ENCODE measurements at places on chromosomes 13 and 19.
A peak's percentile ranks its signal among the peaks of the same experiment; 100 is the strongest.

- no peak for DNase-seq
Observed at GRCh38 chr19:17580470-17581144, 25.2 kb downstream of the COLGALT1 start.

DNA sequence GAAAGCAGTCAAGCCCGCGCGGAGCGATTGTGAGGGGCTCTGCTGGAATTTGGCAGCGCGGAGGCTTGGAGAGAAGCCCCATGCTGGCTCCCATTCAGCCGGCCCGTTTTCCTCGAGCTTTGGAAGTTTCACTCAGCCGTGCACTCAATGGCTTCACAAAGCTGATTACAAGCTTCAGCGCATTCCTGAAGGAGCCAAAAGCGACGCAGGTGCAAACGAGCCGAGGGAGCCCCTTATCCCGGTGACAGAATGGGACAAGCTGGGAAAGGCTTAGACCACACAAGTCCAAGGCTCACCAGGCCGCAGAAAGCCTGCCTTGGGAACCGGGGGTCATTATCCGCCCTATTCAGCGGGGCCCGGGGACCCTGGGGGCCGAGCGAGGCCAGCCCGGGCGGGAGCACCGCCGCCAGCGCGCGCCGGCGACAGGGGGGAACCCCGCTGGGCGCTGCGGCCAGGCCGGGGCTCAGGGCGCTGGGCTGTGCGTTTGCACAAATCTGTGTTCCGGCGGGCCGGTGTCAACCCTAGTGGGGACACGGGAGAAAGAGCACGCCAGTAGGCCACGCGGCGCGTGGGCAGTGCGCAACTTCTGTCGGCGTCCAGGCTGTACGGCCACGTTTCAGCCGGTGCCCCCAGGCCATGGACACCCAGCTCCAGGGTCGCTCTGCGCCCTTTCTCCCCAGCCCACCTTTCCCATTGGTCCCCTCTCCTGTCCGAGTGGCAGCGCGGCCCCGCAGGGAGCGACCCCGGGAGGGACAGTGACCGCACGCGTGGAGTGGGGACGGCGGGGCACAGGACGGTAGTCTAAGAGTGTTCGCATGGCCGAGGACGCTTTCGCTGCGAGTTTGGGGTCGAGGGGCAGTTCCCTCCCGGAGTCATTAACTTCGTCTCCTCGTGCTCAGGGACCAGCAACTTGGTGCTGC, 37.3 kb downstream of the SOX1 start:
- DNase-seq: no peak

DNA sequence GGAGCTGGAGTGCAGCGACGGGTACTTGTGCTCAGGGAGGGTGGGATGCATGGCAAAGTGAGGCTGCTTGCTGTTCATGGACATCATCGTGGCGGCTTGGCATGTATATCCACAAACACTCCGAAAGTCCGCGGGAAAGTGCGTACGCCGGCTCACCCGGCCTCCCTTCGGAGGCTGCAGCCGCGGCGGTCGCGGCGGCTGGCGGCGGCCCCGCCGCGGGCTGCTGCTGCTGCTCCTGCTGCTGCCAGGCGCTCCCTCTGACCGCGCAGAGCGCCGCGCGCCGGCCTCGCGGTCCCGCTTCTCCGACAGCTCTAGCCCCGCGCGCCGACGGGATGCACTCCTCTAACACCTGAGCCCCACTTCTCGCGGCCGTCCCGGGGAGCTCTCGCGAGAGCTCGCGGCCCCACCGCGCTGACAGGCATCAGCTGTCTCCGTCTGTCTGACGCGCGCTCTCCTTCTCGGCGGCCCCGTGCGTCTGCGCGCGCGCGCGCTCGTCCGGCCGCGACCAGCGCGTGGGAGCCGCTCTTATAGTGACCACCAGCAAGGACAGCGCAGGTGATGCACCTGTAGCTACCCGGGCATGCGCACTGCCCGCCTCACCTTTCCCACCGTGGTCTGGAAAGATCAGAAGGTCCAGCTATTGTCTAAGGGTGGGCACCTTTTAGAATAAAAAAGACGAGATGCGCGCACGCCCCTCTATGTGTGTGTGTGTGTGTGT, at the start of gene POU4F1:
Gene POU4F1, minus strand, starts transcription at position 313 of the 718 bp plus-strand sequence. Its CDS starts 226 bp downstream, at position 87.
- no peak for DNase-seq

- DNase-seq: no peak
Observed at GRCh38 chr19:35204799-35205732, 23.5 kb downstream of the FAM187B start.

DNA sequence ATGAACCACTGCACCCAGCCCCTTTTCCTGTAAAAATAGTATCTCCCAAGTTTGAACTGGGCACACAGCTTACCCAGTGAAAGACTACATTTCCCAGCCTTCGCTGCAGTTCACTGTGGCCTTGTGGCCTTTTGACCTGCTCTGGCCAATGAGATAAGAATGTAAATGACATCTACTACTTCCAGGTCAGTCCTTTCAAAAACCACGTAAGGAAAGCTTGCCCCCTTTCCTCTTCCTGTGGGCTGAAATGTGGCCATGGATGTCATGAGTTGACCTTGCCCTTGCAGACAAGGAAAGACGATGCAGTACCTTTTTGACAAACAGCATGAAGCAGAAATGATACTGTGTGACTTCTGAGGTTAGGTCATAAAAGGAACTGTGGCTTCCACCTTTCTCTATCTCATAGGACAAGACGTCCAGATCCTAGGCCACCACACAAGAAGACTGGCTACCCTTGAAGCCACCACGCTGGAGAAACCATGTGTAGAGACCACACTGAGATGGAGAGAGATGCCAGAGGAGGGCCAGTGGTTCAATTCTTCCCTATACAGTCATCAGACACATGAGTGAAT, 19.9 kb downstream of the ACER1 start:
- no peak for DNase-seq

- DNase-seq: no peak
Observed at GRCh38 chr19:20247016-20247683, 80.1 kb downstream of the ZNF486 start.

GRCh38 chr13:72125561-72125960, 258.6 kb upstream of the DACH1 start:
- DNase-seq: no peak

GRCh38 chr13:41563341-41563983, 106.1 kb downstream of the RGCC start:
- DNase-seq: no peak

- no peak for DNase-seq
Observed at GRCh38 chr13:32211813-32212212, 103.3 kb downstream of the ZAR1L start.

DNA sequence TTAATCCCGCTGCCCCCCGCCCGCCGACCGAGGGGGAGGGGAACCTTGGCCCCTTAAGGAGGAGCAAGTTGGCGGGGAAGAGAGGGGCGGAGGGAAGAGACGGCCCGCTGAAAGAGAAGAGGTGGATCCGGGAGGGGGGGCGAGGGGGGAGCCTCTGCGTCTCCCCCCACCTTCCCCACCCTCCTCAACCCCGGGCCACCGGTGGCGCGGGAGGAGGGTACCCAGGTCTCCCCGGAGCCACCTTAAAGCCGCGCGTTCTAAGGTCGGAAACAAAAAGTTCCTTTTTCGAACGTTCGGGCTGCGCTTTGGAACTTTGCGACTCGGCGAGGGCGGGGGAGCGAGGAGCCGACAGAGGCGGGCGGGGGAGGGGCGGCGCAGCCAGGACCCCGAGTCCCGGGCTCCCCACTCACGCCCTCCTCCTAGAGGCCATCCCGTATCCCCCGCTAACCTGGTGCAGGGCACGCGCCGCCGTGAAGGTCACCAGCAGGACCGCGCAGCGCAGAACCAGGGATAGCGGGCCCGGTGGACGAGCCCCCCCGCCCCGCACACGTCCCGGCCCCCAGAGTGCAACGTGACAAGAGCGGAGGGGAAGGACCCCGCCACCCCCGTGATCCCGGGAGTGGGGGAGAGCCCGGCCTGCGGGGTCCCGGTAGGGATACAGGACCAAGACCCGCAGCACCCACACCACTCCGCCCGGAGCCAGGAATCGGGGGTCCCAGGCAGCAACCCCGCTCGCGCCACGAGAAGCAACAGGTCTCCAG, 659 bp downstream of the ERF start:
- peak; percentile 74 for DNase-seq

DNA sequence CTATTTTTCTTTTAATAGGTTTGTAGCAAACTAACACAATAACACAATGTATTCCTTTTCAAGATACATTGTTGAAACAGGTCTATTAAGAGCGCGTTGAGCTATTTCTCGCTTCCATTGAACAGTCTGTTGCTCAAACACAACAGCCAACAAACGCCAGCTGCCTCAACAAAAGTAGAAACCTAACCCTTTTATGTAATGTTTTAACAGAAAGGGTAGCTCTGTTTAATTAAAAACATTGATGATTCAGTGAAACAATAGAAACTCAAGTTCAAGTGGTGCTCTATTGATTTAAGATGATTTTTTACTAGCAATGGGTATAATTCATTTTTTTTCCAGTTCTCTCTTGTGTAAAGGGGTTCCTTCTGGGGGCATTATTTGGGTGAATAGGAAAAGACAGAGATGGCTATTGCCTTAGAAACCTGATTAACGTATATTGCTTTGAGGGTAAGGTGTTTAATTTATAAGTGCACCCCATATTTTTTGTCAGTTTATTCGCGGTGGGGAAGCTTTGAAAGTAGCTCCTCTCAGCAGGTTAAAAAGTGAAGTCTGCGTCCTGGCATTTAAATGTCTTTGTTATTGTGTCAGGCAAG, 14.9 kb downstream of the ZIC2 start:
- DNase-seq: no peak

DNA sequence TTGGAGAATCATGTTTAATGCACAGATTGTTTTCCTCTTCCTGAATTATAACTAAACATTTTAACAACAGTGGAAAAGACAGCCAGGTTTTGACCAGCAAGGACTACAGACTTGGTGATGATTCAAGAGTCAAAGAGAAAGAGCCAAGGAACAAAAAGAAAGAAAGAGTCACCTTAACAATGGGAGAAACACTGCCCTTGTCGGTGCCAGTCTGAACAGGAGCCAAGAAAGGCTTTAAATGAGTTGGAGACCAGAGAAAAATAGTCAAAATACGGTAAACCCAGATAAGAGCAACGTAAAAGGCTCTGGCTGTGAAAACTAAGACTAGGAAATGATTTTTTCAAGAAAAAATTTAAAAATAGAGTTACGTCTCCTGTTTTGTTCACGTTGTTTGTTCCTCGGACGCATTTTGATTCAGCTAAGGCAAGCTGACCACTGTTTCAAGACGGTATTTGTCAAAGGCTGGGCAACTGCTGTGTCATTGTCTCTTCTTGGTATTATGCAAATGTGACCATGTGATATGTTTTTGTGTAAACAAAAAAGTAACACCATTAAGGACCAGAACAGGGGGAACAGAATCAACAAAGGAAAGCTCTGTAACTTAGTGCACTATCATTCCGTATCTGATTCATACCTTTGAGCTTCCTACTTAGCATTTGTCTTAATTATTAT, 634.5 kb downstream of the LIG4 start:
- DNase-seq: no peak

- DNase-seq: no peak
Observed at GRCh38 chr13:70985371-70985770, 877.1 kb upstream of the KLHL1 start.

GRCh38 chr19:8487137-8487851, 15.1 kb downstream of the PRAM1 start:
- peak; percentile 27 for DNase-seq

- no peak for DNase-seq
Observed at GRCh38 chr13:36981156-36981743, 17.9 kb downstream of the ALG5 start.

DNA sequence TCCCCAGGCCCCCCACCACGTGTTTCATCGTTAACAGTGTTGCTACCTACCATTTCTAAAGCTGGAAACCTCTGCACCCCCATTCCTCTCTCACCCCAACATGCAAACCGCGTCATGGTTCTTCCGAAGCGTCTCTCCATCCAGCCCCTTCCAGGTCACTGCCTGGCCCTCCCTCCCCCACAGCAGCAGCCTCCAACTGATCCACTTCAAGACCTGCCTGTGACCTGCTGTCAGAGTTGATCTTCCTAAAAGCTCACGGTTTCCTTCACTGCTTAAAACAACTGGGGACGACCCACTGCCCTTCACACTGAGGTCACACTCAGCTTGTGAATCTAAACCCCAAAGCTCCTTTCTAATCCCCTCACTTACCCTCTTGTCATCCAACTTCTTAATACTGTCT, 47.7 kb downstream of the STK24 start:
- DNase-seq: no peak

- no peak for DNase-seq
Observed at GRCh38 chr19:29323440-29324290, 110.7 kb upstream of the UQCRFS1 start.

DNA sequence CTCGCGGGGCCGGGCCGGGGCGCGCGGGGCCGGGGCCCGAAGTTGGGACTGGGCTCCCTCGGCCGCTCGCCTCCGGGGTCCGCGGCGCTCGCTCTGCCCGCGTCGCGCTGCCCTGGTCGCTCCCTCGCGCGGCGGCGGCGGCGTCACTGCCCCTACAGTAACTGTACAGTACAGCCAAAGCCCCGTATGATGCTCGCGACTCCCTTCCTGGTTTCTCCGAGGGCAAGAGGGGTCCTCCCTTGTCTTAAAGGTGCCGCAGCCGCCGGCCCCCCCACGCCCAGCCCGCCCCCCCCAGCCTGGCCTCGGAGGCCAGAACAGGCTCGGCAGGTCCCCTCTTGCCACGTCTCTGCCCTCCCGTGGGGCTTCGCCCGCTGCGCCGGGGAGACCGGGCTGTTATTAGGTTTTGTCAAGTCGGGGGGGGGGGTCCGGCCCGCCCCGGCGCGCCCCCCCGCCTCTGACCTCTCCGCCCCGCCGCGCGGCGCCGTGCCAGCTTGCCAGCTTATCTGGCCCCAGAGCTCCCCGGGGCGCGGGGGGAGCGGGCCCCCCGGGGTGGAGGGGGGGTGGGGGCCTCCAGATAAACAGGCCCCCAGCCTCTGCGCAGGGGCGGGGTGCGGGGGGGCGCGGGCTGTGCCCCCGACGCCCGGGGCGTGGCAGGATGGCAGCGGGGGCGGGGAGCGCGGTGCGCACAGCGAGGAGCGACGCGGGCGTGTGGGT, at the start of gene ZBTB7A:
Gene ZBTB7A, minus strand, starts transcription at position 218 of the 714 bp plus-strand sequence. CDS start 11,667 bp downstream, outside the sequence.
- DNase-seq: peak; percentile 46

- DNase-seq: no peak
Observed at GRCh38 chr13:23716401-23716800, 146.2 kb downstream of the TNFRSF19 start.

DNA sequence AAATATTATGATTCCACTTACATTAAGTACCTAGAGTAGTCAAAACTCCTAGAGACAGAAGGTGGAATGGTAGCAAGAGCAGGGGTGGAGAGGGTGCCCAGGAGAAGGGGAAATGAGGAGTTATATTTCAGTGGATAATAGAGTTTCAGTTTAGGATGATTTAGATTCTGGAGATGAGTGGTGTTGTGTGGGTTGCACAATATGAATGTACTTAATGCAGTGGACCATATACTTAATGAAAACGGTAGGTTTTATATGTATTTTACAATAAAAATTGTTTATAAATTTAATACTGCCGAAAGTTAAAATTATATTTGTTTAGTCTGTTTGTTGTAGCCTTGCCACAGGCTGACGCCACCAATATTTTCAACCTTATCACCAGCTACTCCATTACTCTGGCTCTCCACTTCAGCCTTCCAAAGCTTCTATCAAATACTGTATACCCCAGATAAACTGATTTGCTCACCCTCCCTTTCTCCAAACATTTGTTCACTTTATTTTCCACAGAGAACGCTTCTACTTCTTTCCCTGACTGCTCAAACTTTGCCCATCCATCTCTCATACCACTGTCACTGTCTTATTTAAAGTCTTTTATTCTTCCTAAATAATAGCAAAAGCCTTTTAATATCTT, 1.4 kb upstream of the RBM26 start:
- DNase-seq: no peak

GRCh38 chr19:35457173-35457572, 9.1 kb downstream of the FFAR2 start:
- DNase-seq: no peak
